ENCODE measurements at places on chromosomes 5 and 9.

DNA sequence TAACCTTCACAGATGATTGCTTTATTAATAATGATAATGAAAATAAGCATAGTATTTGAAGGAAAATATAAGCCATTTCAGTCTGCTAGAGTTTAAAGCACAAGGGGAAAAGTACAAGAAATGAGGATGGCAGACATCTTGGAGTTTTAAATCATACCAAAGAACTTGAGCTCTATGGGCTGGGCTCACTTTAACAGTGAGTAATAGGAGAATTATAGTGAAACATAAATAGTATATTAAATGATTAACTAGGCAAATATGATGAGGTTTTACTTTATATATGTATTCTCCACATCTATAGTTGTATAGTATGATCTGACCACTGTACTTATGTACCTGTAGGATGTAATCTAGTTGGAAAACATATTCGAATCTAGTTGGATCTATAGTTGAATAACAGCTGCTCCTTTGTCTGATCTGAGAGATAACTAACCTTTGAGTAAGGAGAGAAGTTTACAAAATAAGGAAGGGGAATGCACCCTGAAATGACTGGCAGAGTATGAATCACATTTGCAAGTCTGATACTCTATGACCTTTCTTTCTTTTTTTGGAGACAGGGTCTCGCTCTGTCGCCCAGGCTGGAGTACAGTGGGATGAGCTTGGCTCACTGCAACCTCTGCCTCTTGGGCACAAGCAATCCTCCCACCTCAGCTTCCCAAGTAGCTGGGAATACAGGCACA is 17.6 kb downstream of the MEGF9 start:
- DNase-seq, result no peak

- DNase-seq, result no peak
Observed at GRCh38 chr5:100493996-100494395, 41.2 kb upstream of the FAM174A start.

DNA sequence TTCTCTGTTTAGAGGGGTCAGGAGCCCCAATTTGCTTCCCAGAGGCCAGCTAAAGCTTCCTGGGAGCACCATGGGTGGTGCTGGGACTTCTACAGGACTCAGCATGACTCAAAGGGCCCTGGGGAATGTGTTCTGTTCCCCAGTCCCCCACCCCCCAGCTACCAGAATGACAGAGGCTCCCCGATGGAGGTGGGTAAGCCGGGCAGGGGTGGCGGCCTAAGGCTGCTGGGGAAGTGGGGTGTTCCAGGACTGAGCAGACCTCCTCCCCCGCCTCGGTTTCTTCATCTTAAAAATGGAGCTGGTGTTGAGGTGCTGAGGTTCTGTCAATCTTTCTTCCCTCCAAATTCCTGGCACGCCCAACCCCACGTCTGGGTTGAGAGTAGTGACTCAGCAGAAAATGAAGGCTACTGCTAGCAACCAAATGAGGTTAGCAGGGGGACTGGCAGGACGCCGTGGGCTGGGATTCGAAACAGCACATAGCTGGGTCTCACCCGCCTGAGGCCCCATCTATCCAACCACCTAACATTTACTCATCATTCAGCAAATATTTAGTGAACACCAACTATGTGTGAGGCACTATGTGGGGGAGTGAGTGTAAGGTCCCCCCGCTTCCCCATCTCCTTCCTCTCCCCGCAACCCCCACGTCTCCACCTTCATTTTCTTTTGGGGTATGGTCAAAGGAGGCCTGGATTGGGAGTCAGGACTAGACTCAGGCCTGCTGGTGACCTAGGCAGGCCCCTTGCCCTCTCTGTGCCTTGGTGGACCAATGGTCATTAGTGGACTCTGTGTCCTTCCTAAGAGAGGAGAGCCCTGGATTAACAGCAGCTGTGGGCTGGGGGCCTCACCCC is 50.2 kb downstream of the C9orf50 start:
- DNase-seq, result no peak

GRCh38 chr9:78167356-78167755 is 68.5 kb upstream of the CEP78 start:
- DNase-seq, result no peak

DNA sequence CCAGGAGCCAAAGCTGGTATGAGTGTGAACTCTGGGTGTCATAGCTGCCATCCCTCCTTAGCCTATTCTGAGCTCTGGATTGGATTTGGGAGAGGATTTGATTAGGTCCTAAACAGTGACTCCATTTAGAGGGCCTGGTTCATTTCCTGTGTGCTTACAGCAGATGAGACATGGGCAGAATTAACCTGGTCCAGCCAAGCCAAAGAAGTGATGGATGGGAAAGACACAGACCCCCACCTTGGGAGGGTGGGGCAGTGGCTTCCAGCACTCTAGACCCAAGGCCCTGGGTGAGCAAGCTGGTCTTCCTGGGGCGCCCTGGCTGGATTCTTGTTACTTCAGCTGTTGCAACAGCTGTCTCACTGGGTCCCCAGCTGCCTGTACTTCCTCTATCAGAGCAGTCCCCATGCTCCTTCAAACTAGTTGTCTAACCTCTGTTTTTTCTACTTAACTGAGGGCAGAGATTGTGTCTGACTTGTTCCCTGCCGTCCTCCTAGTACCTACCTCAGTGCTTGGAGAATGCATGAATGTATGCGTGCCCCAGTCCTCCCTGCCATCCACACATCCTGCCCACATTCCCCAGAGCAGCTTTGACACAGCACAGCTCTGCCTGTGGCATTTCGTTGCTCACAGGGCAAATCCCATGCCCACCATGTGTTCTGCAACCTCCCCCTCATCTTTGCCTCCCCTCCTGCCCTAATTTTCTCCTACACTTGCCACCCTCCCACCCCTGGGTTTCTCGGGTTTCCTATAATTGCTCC is 115.9 kb downstream of the RGS3 start:
- peak; percentile 35 for DNase-seq

GRCh38 chr5:116498503-116499048 is 76.0 kb downstream of the SEMA6A start:
- DNase-seq, result no peak

DNA sequence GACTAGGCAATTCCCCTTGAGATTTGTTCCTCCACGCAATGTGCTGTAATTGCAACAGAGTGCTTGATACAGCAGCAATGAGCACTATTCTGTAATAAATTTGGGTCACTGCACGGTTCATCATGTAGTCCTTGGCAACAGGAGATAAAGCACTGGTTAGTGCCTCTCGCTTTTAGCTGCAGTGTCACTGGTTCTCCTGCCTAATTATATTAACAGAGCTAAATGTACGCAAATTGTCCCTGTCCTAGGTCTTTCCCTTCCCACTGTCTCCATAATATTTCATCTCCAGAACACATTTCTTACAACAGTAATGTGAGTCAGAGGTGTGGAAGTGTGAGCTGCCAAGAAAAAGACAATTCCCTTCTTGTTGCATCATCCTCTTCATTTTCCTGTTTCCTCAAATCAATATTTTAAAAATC is 553.1 kb downstream of the ZNF608 start:
- DNase-seq, result peak; percentile 51

DNA sequence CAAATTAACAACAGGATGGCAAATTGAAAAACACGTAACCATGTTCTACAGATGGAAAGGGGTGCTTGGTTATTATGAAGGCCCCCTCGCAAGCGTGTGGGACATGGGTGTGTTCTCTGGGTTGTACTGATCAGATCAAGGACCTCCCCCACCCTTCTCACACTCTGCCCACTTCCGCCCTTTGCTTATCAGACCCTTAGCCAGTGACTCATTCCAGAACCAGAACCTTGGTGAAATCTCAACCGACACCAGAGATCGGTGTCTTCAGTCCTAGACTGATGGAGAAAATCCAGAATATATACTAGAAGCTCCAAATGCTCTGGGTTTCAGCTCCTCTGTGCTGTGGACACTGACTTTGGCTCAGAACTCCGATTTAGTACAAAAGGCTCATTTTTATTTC is 64.9 kb downstream of the PTTG1 start:
- DNase-seq, result no peak

DNA sequence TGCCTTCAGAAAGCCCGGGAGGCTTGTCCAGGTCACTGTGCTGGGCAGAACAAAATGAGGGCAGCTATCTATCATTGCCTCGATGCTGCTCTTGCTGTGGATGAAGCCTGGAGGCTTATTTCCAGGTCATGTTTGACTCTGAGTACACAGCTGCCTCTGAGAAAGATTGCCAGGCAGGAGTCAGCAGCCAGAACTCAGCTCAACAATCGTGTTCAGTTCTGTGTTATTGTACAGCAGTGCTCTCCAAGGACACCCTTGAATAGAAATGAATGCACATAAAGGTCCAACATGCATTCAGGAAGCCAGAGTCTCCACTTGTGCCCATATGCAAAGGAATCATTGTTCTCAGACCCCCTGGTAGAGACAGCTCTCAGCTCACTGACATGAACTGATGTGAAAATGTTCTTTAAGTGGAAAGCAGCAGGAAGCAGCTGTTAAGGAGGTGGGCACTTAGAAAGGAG is 61.7 kb upstream of the ZFR start:
- peak; percentile 83 for DNase-seq

- no peak for DNase-seq
Observed at GRCh38 chr9:110148384-110148783, 59.6 kb downstream of the C9orf152 start.

GRCh38 chr9:14677872-14678271 is 15.4 kb downstream of the ZDHHC21 start:
- DNase-seq, result no peak

DNA sequence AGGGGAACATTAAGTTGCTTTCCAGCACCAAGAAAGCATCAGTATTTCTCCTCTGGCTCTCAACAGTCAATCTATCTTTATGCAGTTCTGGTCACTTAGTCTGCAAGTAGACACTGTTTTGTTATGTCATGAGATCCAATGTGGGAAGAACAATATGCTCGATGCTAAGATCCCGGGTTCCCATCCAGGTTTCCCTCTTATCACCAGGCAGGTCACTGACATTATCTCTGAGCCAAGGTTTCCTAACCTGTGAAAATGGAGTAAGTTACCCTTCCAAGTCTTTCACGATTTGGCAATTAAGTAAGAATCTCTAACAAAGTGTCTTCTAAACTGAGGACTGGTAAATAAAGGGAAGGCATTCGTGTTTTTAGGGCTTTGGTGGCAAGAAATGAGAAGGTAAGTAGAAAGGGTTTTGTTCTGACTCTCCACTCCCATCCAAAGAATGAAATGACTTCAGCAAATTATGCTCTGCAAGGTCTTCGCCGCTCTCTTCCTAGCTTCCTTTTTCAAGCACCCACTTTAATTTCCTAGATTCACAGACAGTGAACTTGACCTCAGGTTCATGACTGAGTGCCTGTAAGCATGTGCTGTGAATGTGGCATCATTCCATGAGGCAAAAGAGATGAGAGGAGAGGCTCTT is 86.4 kb downstream of the DCP2 start:
- DNase-seq, result no peak

DNA sequence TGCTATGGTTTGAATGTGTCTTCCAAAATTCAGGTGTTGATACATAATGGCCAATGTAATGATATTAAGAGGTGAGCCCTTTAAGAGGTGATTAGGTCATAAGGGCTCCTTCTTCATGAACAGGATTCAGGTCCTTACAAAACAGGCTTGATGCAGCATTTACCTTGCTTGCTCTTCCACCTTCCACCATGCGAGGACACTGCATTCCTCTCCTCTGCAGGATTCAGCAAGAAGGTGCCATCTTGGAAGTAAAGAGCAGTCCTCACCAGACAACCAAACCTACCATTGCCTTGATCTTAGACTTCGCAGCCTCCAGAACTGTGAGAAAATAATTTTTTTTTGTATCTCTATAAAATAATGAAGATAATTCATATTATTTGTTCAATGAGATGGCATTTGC is 314.0 kb upstream of the SMARCA2 start:
- no peak for DNase-seq

DNA sequence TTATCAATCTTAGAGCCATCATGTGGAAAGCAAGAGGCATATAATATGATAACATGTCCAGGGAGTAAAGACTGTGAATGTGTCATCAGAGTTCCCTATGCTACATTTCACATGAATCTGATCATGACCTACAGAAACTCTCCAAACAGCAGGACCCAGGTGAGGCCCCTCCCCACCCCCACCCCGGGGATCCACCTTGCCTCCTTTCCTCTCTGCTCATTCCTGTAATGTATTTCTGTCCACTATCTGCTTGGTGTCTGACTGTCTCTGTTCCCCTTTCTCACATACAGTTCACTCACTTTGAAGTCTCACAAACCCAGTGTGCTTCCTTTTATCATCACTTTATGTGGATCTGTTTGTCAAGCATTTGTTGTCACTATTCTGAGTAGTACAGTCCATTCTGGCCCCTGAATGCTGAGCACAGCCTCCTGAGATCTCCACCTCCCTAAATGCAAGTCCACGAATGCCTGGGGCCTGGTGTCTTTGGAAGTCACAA is 76.4 kb upstream of the SMARCA2 start:
- no peak for DNase-seq

- no peak for DNase-seq
Observed at GRCh38 chr9:78358329-78359051, 61.6 kb downstream of the PSAT1 start.

GRCh38 chr9:121620777-121621449 is 30.5 kb upstream of the DAB2IP start:
- DNase-seq, result no peak

- DNase-seq, result no peak
Observed at GRCh38 chr9:84212246-84212645, 128.3 kb downstream of the SLC28A3 start.

- no peak for DNase-seq
Observed at GRCh38 chr9:134365791-134366222, 39.6 kb downstream of the RXRA start.

- DNase-seq, result no peak
Observed at GRCh38 chr5:139301808-139302499, 8.4 kb downstream of the MATR3 start.

- DNase-seq, result no peak
Observed at GRCh38 chr9:78507037-78507436, 210.1 kb downstream of the PSAT1 start.

DNA sequence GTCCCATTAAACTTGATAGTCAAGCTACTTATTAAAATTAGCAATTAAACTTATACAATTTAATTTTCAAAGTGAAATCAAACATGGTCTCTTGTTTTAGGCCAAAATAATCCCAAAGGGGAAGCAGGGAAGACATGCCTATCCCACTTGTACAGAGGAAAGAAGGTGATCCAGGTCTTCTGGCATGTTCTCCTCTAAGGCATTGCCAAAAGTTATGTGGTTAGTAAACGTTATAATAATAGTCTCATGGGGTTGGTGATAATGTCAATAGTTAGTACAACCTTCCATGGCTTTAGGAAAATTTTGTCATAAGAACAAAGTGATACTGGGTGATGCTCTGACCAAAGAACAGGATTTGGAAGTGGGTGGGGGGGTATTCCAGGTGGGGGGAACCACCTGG is 52.8 kb downstream of the ROR2 start:
- no peak for DNase-seq

DNA sequence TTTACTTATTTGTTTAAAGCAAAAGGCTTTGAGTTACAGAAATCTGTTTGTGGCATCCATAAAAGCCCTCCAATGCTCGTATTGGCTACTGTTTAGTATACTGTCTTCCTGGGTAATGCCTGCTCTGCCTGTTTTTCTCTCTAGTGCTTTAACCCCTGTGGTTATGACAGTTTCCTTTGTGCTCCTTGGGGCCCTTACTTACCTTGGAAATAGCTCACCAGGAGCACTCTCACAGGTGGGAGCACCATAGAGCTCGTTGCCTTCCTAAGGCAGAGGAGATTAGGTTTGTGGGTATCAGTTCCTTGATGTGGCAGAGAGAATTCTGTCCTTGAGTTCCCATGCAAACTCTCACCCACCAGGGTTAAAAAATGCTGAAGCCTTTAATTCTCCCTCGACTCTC is 242.8 kb downstream of the CDH18 start:
- DNase-seq, result no peak

GRCh38 chr5:150599917-150600511 is 40.4 kb upstream of the SYNPO start:
- peak; percentile 93 for DNase-seq

- no peak for DNase-seq
Observed at GRCh38 chr5:132418881-132419280, 49.4 kb downstream of the SLC22A5 start.

GRCh38 chr9:126618585-126619360 is 5.0 kb downstream of the LMX1B start:
- no peak for DNase-seq
